Small intestine (tissue), 16 donors: ENCODE measurements at places on chromosomes 2 and 18. TPM values are rescaled to one million over a fixed set of nuclear protein-coding genes. Genes with fewer than 3 reads are reported as not detected.
A peak's percentile ranks its signal among the peaks of the same experiment; 100 is the strongest.

- peak; percentile 79 for DNase-seq
- H3K4me1 ChIP-seq: peaks cover 18% of the 10 kb centered on the region
- H3K4me3 ChIP-seq: no peak overlapping the region
- H3K36me3 ChIP-seq: no peaks in the 10 kb centered on the region
Observed at GRCh38 chr18:53817976-53818950, 406.2 kb downstream of the MBD2 start.

- DNase-seq: peak; percentile 83
- no peaks in the 10 kb centered on the region for H3K36me3 ChIP-seq
- H3K4me1 ChIP-seq: peaks cover 5% of the 10 kb centered on the region
Observed at GRCh38 chr2:147464737-147465357, 380.0 kb upstream of the ACVR2A start.

DNA sequence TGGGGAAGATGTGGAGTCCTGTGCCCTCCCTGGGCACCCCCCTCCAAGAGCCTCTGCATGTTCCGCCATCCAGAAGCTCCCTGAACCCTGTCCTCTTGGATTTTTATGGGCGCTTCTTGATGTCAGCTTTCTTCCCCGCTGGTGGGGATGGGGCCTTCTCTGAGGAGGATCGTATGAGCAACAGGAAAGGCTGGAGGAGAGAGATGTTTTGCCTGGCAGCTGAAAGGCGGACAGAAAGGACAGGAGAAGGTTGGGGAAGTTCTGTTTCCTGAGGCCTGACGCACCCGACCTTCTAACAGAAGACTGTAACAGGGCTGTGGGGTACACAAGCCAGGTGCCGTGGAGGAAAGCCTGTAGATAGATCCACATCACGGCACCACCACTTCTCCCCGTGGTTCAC is 238.8 kb downstream of the LDLRAD4 start:
- H3K27me3 ChIP-seq: peaks cover 4% of the 10 kb centered on the region
- H3K4me1 ChIP-seq: no peaks in the 10 kb centered on the region
- no peak overlapping the region for H3K4me3 ChIP-seq
- H3K27ac ChIP-seq: no peak overlapping the region

- H3K4me3 ChIP-seq: no peak overlapping the region
- no peaks in the 10 kb centered on the region for H3K4me1 ChIP-seq
- H3K27ac ChIP-seq: no peak overlapping the region
- no peaks in the 10 kb centered on the region for H3K36me3 ChIP-seq
- no peaks in the 10 kb centered on the region for H3K27me3 ChIP-seq
Observed at GRCh38 chr2:195706161-195706900, 49.3 kb downstream of the SLC39A10 start.

DNA sequence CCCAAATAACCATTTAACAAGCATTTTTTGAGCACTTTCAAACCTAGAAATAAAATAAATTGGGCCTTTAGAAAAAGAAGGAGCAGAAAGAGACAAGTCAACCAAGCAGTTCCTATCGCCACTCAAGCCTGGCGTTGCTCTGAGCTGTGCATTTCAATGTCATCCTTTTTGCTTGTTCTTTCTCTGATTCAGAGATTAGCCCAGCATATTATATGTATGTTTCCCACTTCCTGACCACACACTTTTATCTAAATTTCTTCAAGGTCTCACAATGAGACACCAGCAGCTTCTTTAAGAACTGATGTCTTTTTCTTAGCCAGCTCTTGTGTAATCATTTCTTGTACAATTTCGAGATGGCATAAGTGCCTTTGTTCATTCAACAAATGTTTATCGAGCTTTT is 344.5 kb upstream of the ID2 start:
- H3K27me3 ChIP-seq: no peaks in the 10 kb centered on the region
- no peaks in the 10 kb centered on the region for H3K4me1 ChIP-seq
- H3K36me3 ChIP-seq: no peaks in the 10 kb centered on the region
- no peak overlapping the region for H3K4me3 ChIP-seq
- no peak overlapping the region for H3K27ac ChIP-seq

The UPP2 gene
- polyA plus RNA-seq: not detected

DNA sequence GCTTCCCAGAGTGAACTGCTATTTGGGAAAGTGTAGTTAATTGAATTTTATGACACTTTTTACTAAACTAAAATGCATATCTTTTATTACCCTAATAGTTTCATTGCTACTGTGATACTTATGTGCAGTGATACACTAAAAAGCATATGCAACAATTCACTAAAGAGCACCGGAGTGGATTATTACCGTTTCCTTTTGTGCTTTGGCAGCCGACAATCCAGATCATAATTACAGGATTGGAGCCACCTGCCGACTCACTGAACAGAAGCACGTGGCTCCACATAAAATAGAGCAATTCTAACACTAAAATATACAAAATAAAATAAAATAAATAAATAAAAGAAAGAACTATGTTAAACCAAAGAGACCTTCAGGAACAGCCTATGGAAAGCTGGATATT is 583.4 kb downstream of the NRXN1 start:
- no peak overlapping the region for H3K27ac ChIP-seq
- H3K4me1 ChIP-seq: no peaks in the 10 kb centered on the region

DNA sequence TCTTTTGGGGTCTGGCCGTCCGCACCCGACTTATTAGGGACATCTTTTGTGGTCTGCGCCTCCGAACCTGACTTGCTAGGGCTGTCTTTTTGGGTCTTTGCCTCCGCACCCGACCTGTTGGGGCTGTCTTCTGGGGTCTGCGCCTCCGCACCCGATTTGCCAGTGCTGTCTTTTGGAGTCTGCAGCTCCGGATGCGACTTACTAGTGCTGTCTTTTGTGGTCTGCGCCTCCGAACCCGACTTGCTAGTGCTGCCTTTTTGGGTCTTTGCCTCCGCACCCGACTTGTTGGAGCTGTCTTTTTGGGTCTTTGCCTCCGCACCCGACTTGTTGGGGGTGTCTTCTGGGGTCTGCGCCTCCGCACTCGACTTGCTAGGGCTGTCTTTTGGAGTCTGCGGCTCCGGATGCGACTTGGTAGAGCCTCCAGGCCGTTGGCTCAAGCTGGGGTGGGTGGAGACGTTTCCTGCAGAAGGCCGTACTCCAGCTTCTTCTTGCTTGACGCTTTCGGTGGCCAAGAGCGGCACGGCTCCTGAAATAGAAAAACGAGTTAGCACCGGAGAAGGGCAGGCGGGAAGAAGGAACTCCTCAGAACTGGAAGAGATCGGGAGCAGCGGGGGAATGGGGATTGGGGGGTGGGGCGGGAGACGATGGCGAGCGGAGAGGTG is 498 bp downstream of the TGOLN2 start:
- peaks cover 4% of the 10 kb centered on the region for H3K36me3 ChIP-seq
- no peak for DNase-seq
- peak overlapping the region; percentile 95 for H3K27ac ChIP-seq
- peak overlapping the region; percentile 56 for H3K4me3 ChIP-seq
- no peaks in the 10 kb centered on the region for H3K27me3 ChIP-seq

GRCh38 chr2:15521641-15522181 is 39.4 kb downstream of the NBAS start:
- H3K27ac ChIP-seq: no peak overlapping the region
- H3K36me3 ChIP-seq: peaks cover 6% of the 10 kb centered on the region
- H3K4me3 ChIP-seq: no peak overlapping the region
- H3K27me3 ChIP-seq: no peaks in the 10 kb centered on the region

GRCh38 chr2:86275384-86275799 is 62.0 kb downstream of the REEP1 start:
- H3K4me3 ChIP-seq: no peak overlapping the region
- H3K36me3 ChIP-seq: no peaks in the 10 kb centered on the region
- peaks cover 25% of the 10 kb centered on the region for H3K4me1 ChIP-seq
- H3K27me3 ChIP-seq: no peaks in the 10 kb centered on the region
- no peak for DNase-seq

- H3K36me3 ChIP-seq: no peaks in the 10 kb centered on the region
- no peak overlapping the region for H3K27ac ChIP-seq
- DNase-seq: no peak
- H3K4me1 ChIP-seq: peaks cover 3% of the 10 kb centered on the region
Observed at GRCh38 chr2:105447476-105447875, 48.6 kb upstream of the FHL2 start.

GRCh38 chr2:23592898-23593751 is 208.1 kb downstream of the KLHL29 start:
- H3K4me3 ChIP-seq: no peak overlapping the region
- no peak overlapping the region for H3K27ac ChIP-seq
- no peaks in the 10 kb centered on the region for H3K36me3 ChIP-seq
- no peaks in the 10 kb centered on the region for H3K4me1 ChIP-seq
- DNase-seq: no peak
- peaks cover 14% of the 10 kb centered on the region for H3K27me3 ChIP-seq

- no peak overlapping the region for H3K27ac ChIP-seq
- no peaks in the 10 kb centered on the region for H3K36me3 ChIP-seq
- DNase-seq: no peak
- no peak overlapping the region for H3K4me3 ChIP-seq
- H3K27me3 ChIP-seq: no peaks in the 10 kb centered on the region
Observed at GRCh38 chr2:137367361-137367760, 596.9 kb upstream of the HNMT start.

DNA sequence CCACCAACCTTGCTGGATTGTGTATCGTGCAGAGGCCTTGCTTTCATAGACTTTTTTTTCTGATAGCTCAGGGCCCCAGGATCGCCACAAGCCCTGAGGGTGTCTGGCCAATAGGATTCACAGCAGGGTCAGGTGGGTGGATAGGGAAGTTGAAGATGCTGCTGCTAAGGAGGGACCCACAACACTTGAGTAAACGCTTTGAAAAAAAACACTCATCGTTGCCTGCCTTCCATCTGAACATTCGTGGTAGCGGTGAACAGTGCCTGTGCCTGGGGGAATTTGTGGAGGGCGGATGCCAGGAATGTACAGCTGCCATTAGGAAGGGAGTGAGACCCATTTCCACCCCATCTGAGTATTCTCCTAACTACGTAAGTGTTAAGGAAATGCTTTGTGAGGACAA is 104.6 kb upstream of the TPO start:
- H3K4me1 ChIP-seq: no peaks in the 10 kb centered on the region
- no peaks in the 10 kb centered on the region for H3K27me3 ChIP-seq
- no peaks in the 10 kb centered on the region for H3K36me3 ChIP-seq
- no peak overlapping the region for H3K4me3 ChIP-seq
- DNase-seq: no peak
- no peak overlapping the region for H3K27ac ChIP-seq

GRCh38 chr2:198657512-198658121 is 800.1 kb downstream of the SATB2 start:
- H3K27me3 ChIP-seq: no peaks in the 10 kb centered on the region
- H3K36me3 ChIP-seq: no peaks in the 10 kb centered on the region
- no peak overlapping the region for H3K4me3 ChIP-seq
- H3K27ac ChIP-seq: no peak overlapping the region
- DNase-seq: peak; percentile 30

DNA sequence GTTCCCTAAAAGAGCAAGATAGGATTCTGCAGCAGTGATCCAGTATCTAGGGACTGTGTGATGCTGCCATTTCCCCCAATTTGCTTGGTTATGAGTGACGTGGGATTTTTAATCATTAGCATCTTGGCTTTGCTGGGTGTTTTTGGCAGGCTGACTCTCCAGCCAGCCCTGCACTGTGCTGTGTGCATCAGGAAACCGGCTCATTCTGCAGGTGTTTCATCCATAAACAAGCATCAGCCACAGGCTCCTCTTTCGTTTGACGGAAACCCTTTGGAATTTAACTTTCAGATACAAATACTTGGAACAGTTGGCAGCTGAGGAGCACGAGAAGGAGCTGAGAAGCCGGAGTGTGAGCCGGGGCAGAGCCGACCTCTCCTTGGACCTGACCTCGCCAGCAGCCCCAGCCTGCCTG is 135.9 kb downstream of the TPGS2 start:
- no peak overlapping the region for H3K27ac ChIP-seq
- H3K36me3 ChIP-seq: no peaks in the 10 kb centered on the region
- H3K27me3 ChIP-seq: no peaks in the 10 kb centered on the region

GRCh38 chr2:176181551-176181950 is 6.9 kb upstream of the HOXD1 start:
- DNase-seq: no peak
- H3K27ac ChIP-seq: no peak overlapping the region
- H3K4me3 ChIP-seq: no peak overlapping the region
- no peaks in the 10 kb centered on the region for H3K36me3 ChIP-seq
- no peaks in the 10 kb centered on the region for H3K4me1 ChIP-seq
- H3K27me3 ChIP-seq: peaks cover 68% of the 10 kb centered on the region

DNA sequence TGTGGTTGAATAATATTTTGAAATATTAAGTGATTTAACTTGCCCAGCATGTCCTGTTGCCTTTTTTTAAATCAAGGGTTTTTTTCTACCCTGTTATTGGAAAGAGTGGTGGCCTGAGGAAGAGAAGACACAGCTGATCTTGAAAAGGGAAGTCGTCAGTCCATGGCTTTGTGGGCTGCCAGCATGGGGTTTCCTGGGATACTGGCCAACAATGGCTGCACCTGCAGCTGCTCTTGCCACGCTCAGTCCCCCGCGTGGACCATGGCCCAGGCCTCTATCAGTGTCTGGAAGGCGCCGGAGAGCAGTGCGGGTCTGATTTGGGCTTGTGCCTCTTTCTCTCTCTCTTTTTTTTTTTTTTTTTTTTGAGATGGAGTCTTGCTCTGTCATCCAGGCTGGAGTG is 99.3 kb downstream of the ASB1 start:
- H3K27ac ChIP-seq: no peak overlapping the region
- no peaks in the 10 kb centered on the region for H3K4me1 ChIP-seq
- no peak overlapping the region for H3K4me3 ChIP-seq

DNA sequence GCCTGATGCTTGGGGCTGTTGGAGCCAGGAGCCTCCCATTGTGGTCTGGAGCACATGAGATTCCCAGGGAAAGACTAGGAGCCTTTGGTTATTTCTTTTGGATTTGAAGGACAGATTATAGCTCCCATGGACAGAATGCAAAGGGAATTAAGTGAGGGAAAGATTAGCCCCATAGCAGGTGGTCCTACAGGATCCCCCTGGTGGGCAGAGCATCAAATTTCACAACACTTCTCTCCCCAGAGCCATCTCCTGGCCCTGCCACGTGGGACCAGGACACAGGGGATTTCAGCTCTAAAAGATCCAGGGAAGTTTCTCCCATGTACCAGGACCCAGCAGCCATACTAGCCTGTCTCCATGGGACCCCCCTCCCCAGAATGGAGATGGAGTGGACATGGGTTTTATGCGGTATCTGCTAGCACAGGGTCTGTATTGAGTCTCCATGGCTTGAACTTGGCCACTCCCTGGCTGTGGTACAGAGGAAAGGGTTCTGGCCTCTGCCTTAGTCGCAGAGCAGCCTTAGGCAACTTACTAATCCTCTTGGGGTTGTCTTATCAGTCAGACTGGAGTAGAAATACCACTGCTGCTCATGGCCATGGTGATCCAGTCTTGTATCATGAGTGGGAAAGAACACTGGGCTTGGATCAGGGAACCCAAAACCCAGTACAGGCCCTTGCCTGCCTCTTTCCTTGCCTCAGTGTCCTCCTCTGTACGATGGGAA is 6.8 kb upstream of the PLB1 start:
- no peak for DNase-seq
- no peaks in the 10 kb centered on the region for H3K27me3 ChIP-seq
- no peaks in the 10 kb centered on the region for H3K4me1 ChIP-seq
- H3K36me3 ChIP-seq: no peaks in the 10 kb centered on the region
- H3K4me3 ChIP-seq: no peak overlapping the region

The CASP8 gene
- polyA plus RNA-seq: 14.1 TPM

GRCh38 chr18:63079114-63079513 is 240.5 kb downstream of the BCL2 start:
- no peak for DNase-seq
- H3K27me3 ChIP-seq: no peaks in the 10 kb centered on the region
- H3K36me3 ChIP-seq: no peaks in the 10 kb centered on the region
- H3K4me1 ChIP-seq: no peaks in the 10 kb centered on the region
- H3K27ac ChIP-seq: no peak overlapping the region
